ENCODE measurements at places on chromosomes 7 and 10.

- DNase-seq = no peak
These were observed 926.2 kb downstream of the KCNMA1 start for GRCh38 chr10:76711222-76711997.

DNA sequence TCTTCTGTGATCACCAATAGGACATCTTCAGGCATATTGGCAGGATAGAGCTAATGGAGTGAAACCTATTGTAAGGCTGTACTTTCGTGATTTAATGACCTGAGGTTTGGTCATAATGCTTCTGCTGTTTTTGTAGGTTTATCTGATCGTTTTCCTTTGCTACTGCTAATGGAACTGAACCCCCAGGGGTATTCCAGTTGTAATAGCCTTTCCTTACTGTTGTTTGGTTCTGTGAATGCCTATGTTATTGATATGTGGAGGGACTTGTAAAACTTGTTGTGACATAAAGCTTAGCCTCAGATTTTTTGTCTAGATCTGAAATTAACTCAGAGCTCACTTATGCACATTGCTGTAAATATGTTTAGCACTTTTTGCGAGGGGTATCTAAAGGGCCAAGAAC, 10.9 kb upstream of the VWA2 start:
- no peak for DNase-seq

DNA sequence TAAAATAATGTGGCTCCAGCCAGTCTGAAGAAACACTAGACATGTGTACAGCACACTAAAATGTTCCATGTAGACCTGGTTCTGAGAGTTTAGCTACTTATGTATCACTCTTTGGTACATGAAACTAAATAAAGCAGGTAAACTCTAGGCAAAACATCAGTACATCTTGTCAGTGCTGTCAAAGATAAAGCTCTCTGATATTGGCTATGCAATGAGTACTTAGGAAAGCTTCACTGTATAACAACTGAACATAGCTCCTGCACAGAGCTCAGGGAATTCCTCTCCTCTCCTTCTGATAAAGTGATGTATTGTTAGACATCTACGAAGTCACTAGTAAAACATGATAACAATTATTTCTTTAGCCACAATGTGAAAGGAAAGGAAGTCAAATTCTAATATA, 3.5 kb downstream of the LRRN3 start:
- no peak for DNase-seq

DNA sequence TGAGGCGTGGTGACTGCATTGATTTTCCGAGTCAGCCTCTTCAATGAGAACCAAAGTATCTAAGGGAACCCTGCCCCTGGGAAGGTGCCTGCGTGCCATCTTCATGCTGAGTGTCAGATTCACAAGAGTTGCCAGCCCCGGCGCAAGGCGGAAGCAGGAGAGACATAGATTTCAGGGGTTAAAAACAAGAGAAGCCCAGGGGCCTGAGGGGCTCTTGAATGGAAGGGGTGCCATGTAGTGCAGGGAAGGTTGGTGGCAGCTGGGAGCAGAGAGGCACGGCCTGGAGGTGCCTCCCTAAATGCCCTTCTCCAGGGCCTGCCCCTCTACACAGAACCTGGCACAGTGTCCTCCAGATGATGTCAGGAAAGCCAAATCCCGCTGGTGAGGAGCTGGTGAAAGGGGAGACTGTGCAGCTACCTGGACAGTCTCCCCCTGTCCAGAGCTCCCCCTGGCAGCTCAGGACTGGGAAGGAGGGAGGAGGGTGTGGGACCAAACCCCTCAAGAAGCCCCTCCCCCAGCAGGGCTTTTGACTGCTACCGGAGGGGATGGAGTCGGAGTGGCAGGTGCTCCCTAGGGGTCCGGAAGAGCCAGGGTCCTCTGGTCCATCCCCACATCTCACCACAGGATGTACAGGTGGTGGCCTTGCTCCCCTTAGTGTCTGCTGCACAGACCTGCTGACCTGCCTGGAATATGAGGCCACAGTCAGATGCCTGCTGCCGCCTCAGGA, 137.9 kb downstream of the TCERG1L start:
- DNase-seq = no peak

DNA sequence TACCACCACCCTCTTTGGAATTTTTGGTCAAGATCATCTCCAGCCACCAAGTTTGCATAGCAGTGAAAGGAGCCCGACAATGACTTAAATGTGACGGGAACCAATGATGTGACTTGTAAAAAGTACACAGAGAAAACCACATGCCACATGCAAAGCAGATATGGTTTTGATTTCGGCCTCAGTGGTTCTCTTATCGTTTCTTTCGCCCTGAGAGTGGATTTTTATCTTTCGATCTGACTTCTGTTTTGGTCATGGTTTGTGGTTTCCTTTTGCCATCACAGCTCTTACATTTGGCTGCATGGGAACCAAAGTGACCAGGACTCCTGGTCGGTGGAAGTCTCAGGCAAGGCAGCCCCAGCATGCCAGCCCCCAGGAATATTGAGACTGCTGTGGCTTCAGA, 31.5 kb downstream of the TCF7L2 start:
- DNase-seq = peak; percentile 23

DNA sequence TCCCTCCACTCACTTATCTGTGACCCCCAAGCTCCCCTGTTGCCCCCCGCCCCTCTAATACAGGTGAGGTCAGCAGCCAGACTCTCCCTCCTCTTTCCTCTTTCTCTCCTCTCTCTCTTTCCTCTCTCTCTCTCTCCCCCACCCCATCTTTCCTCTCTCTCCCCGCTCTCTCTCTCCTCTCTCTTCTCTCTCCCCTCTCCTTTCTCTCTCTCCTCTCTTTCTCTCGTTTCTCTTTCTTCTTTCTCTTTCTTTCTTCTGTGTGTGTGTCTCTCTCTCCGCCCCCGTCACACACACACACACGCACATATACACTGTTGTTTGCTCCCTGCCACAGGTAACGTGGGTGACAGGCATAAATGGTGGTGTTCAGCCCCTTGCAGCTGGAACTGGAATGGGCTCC, 37.2 kb upstream of the PSMG3 start:
- DNase-seq = no peak

DNA sequence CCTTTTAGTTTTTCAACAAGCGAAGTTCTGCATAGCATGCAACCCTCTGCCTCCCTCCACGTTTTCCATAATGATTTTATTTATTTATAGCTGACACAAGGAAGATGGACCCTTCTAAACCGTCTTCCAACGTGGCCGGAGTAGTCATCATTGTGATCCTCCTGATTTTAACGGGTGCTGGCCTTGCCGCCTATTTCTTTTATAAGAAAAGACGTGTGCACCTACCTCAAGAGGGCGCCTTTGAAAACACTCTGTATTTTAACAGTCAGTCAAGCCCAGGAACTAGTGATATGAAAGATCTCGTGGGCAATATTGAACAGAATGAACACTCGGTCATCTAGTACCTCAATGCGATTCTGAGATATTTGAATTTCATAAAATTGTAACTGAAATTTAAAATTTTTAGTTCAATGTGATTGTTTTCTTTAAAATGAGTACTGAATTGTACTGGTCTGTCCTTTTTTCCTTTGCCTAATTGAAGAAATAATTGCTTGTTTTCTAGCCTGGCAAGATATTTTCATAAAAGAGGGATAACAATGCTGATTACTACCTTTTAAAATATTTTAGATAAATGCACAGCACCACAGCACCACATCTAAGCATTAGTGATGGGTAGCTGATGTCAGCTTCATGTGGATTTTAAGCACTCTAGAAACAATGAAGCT, 41.5 kb upstream of the SLC39A12 start:
- peak; percentile 27 for DNase-seq

GRCh38 chr7:156192921-156193320, 380.7 kb upstream of the SHH start:
- no peak for DNase-seq

DNA sequence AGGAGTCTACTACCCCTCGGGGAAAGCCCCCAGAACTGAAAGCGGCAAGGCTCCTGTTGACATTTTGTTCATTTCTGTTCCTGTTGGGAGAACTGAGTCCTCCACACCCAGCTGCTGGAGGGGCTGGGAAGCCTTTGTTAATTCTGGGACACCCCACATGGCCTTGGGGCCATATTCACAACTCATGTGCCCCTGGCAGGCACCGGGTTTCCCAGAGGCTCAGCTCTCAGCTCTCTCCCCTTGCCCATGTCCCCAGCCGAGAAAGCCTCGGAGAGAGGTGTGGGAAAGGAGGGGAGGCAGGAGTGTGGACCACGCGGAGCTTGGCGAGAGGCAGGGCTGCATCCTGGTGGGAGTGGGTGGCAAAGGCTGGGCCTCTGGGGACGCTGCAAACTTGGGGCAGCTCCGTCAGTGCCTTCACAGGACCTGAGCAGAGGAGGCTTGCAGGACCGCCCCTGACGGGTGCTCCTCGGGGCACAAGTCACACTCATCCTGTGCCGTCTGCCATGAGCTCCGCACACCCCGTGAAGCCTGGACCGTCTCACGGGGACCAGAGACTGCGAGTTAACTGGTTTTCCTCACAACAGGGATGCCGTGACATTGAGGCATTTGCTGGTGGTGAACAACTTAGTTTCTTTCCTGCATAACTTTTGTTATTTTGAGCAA, 140.9 kb downstream of the DNAJB6 start:
- DNase-seq = peak; percentile 37

DNA sequence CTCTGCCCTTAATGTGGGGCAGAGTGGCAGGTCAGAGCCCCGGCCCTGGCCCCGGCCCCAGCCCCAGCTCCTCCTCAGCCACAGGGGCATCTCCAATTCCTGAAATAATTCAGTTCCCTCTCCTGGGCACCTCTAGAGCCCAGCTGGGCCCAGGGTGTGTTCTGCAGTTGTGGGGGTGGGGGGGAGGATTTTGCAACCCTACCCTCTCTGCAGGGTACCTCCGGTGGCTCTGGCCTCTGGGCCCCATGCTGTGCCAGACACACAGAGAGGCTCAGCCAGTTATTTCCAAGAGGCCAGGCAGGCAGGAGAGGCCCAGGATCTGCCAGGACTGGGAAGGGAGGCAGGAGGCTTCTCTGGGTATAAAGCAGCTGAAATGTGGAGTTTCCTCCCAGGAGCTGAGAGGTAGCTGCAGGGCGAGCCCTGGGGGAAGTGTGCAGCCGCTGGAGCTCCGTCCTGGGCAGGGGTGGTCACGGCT, 47.9 kb downstream of the PWWP2B start:
- DNase-seq = no peak

- DNase-seq = no peak
These were observed 26.0 kb upstream of the TMEM140 start for GRCh38 chr7:135121868-135122267.

DNA sequence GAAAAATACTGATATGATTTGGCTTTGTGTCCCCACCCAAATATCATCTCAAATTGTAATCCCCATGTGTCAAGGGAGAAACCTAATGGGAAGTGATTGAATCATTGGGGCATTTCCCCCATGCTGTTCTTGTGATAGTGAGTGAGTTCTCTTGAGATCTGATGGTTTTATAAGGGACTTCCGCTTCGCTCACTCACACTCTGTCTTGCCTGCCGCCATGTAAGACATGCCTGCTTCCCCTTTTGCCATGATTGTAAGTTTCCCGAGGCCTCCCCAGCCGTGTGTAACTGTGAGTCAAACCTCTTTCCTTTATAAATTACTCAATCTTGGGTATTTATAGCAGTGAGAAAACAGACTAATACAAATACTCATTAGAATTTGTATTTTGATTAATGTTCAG, 5.1 kb upstream of the MRPS17 start:
- DNase-seq = no peak

DNA sequence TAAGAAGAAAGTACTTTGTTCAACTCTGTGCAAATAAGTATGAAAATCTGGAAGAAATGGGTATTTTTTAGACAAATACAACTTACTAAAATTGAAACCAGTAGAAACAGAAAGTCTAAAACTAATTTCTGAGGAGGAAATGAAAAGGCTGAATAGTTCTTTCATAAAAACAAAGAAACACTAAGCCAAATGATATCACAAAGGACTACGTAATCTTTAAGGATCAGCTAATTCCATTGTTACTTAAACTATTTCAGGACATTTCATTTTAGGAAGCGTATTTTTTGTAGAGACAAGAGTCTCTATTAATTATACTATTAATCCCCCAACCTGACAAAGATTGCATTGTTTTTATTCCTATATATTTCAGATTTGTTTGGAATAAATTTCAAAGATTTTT, 11.2 kb upstream of the CCSER2 start:
- DNase-seq = no peak

DNA sequence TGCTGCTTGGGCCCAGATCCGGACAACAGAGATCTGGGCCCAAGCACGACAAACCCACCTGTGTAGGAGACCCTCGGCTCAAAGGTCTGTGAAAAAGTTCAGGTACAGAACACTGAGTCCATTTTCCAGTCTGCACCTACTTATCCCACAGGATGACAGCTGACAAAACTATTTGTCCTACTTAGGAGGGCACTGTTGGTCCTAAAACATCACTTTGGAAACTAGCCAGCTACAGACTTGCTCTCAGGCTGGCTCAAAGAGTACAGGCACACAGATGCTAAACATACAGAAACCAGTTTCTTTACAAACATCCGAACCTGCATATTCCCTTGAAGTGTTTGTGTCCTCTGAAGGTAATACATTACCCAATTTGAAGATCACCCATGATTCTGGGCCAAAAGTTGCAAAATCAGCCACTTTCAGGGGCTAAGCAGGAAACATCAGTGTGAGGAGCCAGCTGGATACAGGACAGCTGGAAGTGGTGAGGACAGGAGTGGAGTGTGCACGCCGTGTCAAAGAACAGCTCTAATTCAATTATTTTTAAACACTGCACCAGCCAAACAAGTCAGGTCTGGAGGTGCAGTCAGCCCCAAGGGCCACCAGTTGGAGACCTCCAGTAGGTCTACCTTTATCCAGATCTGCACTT, 88.5 kb downstream of the NOC3L start:
- DNase-seq = no peak

GRCh38 chr7:66452165-66452564, 176.5 kb upstream of the KCTD7 start:
- no peak for DNase-seq

DNA sequence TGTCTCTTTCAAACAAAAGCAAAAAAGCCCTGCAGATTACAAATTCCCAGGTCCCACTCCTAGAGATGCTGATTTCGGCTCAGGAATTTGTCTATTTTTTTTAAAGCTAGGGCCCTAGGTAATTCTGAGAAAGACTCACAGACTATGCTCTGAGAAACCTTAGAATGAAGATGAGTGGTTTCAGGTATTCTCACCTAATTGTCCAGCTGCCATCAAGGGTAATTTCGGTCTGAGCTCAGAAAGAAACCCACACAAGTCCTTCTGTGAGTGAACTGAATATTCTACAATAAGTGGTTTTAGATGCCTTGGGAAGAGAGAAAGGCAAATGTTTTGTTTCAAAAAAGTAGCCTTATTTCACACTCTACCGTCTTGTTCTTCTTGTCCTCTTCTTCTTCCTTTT, 45.7 kb downstream of the DCLRE1A start:
- no peak for DNase-seq

GRCh38 chr7:64870656-64871055, 32.4 kb upstream of the ZNF273 start:
- DNase-seq = no peak

DNA sequence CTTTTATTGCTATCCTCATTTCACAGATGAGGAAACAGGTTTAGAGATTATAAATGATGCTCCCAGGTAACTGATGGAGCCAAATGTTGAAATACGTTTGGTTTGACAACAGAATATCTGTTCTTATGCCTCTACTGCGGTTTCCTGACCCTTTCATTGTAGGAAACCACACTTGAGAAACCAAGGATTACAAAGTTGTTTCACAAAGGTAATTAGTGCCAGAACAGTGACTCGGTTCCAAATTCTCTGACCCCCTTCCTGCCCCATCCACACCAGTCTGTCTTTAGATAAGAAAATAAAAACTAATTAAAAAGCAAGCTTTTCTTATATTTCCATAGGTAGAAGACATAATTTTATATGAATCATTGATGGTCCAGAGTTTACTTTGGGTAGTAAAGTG, 393.7 kb upstream of the MBL2 start:
- no peak for DNase-seq
